ENCODE measurements at places on chromosomes 16 and 17.

DNA sequence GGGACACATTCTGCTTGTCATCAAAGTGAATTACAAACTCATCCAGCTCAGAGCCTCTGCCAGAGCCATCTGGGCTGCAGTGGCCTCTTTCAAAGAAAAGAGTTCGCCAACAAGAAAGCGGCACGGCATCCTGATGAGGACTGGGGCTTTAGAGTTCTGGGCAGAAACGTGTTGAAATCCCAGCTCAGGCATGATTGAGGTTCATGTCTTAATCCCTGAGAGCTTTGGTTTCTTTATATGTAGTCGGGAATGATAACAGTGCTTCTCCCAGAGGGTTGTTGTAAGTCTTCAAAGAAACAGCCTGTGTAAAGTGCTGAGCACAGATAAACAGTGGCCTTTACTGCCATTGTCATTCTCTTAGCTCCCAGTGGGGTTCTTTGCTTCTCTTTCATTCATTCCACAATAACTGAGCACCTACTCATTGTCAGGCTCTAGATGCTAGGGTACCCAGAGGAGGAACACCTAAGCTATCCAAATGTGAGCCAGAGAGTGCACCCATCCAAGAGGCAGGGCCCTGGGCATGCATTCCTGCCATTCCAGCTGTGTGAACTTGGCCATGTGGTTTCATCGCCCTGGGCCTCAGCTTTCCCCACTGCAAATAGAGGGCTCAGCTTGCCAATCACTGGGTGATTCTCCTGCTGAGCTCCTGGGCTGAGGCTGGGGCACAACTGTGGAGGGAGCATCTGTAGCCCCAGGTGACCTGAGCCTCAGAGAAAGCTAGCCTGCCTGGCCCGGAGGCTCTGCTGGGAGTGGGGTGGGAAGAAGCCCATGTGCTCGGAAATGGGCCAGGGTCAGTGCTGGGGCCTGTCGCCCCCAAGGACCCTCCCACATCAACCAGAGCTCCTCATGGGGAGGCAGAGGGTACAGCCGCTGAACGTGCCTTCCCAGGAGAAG lies 38.3 kb upstream of the CRHR1 start:
- no peak for DNase-seq

DNA sequence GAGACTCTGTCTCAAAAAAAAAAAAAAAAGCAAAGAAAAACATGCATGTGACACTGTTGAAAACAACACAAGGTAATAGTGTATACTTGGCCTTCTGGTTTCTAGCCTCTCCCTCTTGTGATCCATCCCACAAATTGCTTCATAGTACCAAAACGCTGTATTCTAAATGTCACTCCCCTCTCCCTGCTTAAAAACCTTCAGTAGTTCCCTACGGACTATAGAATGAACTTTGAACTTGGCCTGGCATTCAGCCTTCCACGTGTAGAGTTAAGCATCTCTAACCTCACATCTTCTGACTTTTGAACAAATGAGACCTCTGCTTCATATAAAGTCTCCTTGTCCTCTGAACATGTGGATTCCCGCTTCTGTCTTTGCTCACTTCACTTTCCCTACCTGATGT lies 5.1 kb downstream of the ZNF821 start:
- DNase-seq: no peak

DNA sequence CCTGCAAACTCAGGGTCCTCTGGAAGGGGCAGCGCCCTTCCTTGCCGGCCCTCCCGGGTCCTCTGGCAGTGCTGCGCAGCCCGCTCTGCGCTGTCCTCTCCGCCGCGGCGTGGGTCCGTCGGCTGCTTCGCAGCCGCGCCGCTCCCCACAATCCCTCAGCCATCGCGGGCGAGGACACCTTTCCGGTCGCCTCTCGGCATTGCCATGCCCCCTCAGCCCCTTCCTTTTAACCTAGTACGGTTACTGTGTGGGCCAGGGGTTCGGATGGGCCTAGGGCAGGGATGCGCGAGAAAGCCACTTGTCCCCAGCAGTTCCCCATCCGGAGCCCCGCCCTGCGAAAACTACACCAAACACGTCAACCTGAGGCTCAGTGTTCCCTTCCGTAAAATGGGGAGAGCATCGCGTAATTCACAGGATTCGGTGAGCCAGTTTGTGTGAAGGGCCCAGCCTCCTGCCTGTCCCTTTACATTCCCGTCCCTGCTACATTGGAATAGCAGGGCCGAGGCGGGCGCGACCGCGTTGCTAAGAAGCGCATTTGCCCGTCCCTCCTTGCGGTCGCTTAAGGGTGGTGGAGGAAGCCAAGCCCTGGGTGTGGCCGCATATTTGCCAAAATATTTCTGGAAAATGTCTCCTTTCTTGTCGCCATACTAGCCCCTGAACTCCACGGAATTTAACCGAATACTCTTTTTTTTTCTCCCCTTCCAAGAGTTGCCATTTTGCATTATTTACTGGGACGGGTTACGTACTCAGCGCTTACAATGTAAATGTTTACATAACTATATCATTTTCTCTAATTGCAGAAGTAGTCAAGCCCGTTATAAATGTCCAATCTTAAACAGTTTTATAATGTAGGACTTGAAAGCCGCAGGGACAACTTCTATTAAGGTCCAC lies 13.2 kb downstream of the COPZ2 start:
- no peak for DNase-seq

DNA sequence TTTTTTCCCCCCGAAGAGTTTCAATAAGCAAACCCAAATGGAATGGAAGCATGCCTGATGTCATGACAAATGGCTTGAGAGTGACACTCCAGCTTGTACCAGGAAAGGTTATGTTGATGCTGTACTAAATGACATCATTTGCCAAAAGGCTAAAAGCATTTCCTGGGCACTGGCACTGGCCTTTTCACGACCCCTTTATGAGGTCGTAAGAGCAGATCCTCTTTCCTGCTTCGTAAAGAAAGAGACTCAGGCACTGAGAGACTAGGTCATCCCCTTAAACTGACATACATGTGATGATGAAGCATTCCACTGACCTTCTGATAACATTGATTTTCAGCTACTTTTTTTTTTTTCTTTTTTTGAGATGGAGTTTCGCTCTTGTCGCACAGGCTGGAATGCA lies 30.5 kb downstream of the CEP295NL start:
- no peak for DNase-seq

DNA sequence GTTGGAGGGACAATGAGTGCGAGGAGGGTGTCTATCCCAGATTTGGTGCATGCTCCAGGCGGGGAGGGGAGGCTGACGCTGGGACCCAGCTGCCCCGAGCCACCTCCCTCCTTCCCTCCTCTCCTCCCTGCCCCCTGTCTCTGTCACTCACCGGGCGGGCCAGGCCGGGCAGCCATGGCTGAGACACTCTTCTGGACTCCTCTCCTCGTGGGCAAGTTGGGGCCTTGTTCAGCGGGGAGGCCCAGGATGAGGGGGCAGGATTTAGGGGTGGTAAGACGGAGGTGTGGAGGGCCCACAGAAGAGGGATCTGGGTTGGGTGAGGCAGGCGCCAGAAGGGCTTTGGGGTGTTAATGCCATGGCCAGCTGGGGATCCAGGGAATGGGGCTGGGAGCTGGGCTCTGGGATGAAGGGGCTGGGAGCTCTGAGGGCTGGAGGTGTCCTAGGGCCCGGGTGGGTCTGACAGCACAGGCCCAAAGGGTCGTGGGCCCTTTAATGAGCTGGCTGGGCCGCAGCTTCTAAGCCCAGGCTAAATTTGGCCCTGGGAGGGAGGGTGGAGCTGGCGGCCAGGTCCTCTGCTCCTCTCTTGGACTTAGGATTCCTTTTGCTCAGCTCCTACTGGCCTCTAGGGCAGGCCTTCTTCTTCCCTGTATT lies at the start of gene SGCA:
Gene SGCA (plus strand): TSS at position 139 of the 651 bp plus-strand sequence. CDS start 36 bp downstream, at position 175.
- no peak for DNase-seq

Data from effector memory CD8-positive, alpha-beta T cell (primary cell).